ENCODE measurements at places on chromosomes 2 and 18.

GRCh38 chr2:187544371-187545080 is 9.7 kb downstream of the TFPI start:
- no peak for DNase-seq

- DNase-seq = no peak
Measured at GRCh38 chr2:223416815-223417610, 185.1 kb downstream of the SCG2 start.

DNA sequence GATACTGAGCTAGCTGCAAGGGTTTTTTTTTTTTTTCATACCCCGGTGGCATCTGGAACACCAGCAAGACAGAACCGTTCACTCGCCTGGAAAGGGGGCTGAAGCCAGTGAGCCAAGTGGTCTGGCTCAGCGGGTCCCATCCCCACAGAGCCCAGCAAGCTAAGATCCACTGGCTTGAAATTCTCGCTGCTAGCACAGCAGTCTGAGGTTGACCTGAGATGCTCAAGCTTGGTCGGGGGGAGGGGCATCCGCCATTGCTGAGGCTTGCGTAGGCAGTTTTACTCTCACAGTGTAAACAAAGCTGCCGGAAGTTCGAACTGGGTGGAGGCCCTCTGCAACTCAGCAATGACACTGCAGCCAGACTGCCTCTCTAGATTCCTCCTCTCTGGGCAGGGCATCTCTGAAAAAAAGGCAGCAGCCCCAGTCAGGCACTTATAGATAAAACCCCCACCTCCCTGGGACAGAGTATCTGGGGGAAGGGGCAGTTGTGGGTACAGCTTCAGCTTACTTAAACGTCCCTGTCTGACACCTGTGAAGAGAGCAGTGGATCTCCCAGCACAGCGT is 5.1 kb upstream of the MIB1 start:
- DNase-seq = peak; percentile 84

GRCh38 chr2:137950238-137950637 is 14.0 kb upstream of the HNMT start:
- DNase-seq = no peak

GRCh38 chr2:38712871-38713270 is 38.3 kb downstream of the SRSF7 start:
- DNase-seq = no peak

DNA sequence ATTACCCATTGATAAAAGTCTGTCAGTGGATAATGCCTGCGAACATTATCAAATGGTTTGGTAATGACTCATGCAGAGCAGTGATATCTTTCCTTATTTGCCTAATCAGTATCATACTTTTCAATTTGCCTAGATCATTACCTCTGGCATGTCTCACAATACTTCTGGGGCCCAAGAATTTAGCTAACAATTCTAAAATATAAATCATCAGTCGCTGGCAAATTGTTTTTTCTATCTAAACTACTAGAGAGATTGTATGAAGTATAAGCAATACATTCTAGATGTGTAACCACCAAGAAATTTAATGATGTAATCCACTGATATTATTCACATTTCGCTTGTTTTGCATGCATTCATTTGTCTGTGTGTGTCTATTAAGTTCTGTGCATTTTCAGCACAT is 191.2 kb upstream of the CDH19 start:
- no peak for DNase-seq

DNA sequence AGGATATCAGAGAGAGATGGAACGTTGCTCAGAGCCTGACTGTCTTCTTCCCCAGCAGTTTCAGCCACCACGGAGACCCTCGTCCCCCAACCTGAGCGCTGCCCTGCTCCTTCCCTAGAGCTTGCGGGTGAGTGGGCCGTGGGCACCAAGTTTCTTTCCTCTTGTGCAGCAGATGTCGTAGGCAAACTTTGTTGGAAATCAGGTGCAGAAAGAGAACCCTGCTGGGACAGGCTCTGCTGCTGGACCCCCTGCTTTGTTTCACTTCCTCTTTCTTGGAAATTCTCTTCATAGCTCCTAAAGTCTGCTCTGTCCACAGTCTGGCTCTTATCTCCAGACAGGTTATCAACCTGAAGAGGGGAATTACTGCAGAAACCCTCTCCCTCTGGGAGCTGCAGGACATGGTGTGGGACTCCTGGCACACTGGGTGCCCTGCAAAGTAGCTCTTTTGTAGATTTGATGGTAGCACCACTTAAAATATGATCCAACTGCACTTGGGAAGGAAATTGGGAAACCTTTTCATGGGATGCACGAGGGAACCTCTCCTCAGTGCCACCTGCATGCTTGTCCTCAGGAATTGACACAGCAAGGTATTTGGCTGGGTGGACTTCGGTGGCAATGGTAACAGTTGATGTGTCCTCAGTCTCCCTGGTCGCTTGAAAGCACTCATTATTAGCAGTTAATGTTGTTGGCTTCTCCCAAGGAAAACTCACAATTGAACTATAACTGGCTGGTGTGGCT is 92.2 kb downstream of the ALPK2 start:
- no peak for DNase-seq

DNA sequence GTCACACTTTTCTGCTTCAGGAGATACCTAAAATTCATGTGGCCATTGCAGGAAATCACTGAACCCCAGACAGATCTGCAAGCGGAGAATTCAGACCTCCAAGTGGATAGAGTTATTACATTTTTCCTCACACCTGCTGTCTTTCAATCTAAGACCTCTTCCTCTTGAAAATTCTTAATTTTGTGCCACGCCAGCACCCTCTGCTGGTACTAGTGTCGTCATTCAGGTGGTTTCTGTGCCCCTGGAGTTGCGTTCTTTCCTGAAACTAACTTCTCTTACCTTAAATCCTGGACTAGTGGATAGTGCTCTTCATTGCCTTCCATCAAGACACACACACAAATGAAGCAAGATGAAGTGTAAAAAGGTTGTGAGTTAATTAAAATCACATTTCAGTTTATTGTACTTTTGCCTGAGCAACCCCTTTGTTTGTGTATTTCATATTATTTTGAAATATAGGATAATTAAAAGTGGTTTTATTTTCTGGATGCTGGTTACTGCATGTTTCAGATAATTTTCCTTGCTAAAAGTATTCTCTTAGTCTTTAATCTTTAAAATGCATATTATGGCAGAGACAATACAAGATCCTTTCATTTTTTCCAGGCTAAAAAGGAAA is 1.6 kb upstream of the DNER start:
- DNase-seq = peak; percentile 39

GRCh38 chr2:27149570-27150405 is 984 bp downstream of the TCF23 start:
- no peak for DNase-seq

GRCh38 chr2:186129767-186130581 is 356.1 kb upstream of the ZC3H15 start:
- DNase-seq = no peak

- DNase-seq = no peak
Measured at GRCh38 chr18:8229787-8230186, 379.4 kb upstream of the RAB12 start.

DNA sequence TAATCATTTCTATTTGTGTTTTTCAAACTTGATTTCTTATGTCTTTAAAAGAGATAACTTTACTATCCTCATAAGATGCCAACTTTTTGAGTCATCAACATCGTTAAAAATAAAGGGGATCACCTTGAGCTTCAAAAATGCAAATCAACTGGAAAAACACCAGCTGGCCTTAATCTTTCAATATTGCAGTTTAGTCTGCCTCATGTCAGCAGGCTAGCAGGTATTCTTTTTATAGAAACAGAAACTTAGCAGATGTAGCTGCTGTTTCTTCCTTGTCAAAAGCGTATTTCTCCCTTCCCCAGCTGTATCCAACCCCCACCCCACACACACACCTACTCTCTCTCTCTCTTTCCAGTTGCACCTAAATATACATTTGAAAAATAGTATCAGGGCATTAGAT is 154.1 kb upstream of the ZNF804A start:
- DNase-seq = no peak

DNA sequence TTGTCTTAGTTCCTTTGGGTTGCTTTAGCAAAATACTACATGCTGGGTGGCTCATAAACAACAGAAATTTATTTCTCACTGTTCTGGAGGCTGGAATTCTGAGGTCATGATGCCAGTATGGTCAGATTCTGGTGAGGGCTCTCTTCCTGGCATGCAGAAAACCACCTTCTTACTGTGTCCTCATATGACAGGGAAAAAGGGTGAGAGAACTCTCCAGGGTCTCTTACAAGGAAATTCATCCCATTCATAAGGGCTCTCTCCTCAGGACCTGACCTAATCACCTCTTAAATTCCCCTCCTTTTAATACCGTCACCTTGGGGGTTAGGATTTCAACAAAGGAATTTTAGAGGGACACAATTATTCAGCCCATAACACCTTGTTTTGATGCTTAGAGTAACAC is 243.1 kb upstream of the TNP1 start:
- DNase-seq = no peak

DNA sequence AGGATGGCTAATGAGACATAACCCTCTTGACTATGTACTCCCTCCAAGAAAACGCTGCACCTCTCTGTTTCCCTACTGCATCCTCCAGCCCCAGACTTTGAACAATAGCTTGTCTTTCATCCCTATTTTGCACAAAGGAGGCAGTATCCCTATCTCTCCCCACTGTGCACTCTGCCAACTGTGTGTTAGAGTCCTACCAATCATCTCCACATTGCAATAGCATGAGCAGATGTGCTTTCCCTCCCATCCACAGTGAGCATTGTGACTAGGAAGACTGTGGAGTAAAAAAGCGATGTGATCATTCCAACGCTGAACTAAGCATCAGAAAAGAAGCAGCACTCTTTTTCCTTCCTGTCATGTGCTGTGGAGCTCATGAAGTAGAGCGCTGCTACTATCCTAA is 206.3 kb upstream of the GULP1 start:
- no peak for DNase-seq

DNA sequence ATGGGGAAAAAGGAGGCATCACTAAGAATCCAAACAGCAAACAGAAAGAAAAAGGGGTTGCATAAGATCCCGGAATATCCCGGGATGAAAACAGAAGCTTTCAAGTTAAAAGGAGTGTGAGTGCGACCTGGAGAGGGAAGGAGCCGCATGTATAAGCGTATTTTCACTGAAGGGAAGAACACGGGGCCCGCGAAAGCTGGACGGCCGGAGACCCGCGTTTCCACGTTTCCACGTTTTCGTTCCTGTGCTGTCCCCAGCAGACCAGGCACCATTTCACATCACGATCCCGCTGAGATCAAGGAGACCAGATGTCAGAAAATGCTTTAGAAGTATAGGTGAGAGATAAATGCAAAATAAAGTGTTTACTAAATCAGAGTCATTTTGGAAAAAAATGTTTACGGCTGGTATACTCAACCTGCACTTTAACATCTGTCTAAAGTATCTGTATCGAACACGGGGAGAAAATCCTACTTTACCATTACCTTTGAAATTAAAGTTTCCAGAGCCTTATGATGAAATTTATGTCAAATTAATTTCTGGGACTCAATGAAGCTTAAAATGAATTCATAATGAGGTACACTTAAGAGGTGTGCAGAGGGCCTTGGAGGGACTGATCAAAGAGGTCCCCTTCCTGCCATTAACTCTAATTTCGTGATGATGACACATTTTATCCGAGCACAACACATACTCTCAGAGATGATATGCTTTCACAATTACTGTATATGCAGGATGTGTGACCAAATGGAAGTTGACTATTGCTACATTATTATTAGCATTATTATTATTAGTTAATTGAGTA is 71.0 kb upstream of the SALL3 start:
- DNase-seq = no peak

DNA sequence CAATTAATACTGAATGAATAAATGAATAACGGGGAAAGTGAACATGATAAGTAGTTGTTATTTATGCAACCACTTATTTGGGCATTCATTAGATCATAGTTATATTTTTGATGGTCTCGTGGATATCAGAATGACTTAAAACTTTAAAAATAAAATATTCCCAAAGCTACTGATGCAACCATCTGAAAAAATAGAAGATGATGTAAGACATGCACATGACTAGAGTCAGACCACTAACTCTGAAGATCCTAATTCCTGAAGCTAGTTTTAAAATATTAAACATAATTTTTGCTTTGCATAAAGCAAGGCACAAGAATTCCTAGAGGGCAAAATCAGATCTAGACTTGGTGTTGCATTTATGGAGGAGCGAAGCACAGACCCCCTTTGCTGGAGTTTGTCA is 616.1 kb downstream of the IRS1 start:
- DNase-seq = no peak

DNA sequence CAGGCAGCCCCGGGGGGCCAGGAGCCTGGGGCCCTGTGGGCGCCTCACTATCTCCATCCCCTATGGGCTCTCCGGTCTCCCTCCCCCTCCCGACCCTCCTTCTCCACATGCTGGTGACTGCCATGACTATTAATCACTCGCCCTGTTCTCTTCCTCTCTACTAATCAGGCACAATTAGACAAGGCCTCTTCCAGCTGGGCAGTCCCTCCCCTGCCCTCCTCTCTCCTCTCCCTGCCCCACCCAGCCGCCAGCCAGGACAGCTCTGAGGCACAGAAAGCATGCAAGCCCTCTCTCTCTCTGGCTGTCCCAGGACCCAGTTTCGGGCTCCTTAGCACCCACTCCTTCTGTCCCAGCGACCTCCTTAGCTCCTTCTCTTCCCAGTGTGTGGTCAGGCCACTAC is 5.8 kb downstream of the ASIC4 start:
- peak; percentile 66 for DNase-seq

- no peak for DNase-seq
Measured at GRCh38 chr2:219557320-219557719, 13.5 kb downstream of the TMEM198 start.

- no peak for DNase-seq
Measured at GRCh38 chr2:74632939-74633312, 15.2 kb downstream of the M1AP start.

DNA sequence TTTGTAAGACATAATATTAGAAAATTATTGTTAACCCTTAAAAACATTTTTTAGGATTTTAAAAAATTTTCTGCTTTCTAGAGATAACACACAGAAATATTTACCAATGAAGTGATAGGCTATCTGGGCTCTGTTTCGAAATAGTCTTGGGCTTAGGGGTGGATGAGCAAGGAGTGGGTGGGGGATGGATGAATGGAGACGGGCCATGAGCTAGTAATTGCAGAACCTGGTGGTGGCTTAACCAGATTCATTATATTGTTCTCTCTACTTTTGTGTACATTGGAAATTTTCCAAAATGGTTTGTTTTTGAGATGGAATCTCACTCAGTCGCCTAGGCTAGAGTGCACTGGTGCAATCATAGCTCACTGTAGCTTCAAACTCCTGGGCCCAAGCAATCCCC is 89.6 kb downstream of the TCF7L1 start:
- no peak for DNase-seq

GRCh38 chr2:124025891-124026434 is 876 bp downstream of the CNTNAP5 start:
- DNase-seq = no peak

- no peak for DNase-seq
Measured at GRCh38 chr2:26752656-26753055, 11.4 kb upstream of the SLC35F6 start.

- DNase-seq = no peak
Measured at GRCh38 chr2:186683341-186683740, 10.5 kb upstream of the FAM171B start.

All from erythroblast (primary cell).